Stimulated activated CD4-positive, alpha-beta T cell treated with anti-CD3 and anti-CD28 coated beads, Interleukin-2, amount 100 ng/mL, for 24 hours (primary cell): ENCODE measurements at places on chromosomes 2 and 18.

GRCh38 chr2:64978514-64979268, 10.5 kb upstream of the SLC1A4 start:
- DNase-seq, result no peak

DNA sequence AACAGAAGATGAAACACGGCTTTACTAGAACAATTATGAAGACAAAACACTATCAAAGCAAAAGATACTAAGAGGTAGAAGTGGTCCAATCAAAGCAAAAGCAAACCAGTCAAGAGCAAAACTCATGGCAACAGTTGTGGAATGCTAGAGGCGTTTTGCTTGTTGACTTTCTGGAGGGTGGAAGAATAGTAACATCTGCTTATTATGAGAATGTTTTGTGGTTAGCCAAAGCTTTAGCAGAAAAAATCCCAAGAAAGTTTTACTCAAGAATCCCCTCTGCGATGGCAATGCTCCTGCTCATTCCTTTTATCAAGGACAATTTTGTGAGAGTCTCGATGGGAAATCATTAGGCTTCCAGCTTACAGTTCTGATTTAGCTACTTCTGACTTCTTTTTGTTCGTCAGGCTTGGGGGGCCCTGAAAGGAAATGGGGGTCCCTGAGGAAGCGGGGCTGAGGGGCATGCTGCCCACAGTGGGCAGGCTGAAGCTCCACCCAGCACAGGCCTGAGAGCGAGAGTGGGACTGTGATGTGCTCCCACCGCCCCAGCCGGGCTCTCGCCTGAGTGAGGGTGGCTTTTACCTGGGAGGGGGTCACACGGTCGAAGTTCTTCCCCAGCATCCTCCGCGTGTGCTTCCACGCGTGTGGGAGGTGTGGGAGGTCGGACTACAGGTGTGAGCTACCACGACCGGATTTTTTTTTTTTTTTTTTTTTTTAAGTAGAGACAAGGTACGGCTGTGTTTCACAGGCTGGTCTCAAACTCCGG, 49.0 kb upstream of the MC4R start:
- no peak for DNase-seq

- no peak for DNase-seq
Observed at GRCh38 chr2:206049392-206049791, 36.6 kb downstream of the INO80D start.

DNA sequence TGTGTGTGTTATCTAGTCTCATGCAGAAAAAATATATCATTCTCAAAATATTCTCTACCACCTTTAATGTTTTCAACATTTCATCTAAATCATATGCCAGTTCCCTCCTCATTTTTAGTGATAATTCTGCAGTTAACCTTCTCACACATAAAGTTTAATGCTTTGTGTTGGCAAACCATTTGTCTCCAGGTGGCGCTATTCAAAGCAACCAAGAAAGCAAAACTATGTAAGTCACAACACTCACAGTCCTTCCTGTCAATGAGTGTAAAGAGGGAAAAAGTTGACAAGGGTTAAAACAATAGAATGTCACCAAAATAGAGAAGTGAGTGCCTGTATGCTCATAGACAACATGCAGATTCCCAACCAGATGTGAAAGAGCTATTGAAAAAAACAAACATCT, 961.6 kb upstream of the LRRTM1 start:
- no peak for DNase-seq

GRCh38 chr2:216603010-216603883, 30.0 kb upstream of the IGFBP2 start:
- no peak for DNase-seq

- no peak for DNase-seq
Observed at GRCh38 chr2:241546771-241547498, 11.6 kb upstream of the BOK start.

- no peak for DNase-seq
Observed at GRCh38 chr2:16413285-16413684, 252.3 kb downstream of the CYRIA start.

DNA sequence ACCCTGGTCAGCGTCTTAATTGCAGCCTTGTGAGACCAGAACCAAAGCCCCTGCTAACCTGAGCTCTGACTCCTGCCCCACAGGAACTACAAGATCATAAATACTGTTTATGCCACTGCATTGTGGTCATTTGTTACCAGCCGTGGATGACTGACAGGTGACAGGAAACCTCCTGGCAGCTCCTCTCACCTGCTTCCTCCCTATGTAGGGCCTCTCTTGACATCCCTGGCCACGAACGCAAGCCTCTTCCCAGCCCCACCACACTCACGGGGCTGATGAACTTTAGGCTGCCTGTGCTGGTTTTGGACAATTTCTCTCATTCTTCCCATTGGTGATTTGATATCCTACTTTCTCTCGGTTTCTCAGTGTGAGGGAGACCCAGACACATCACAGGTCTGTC, 357.2 kb upstream of the MYT1L start:
- DNase-seq, result no peak

GRCh38 chr2:109301746-109302145, 172.7 kb downstream of the SH3RF3 start:
- no peak for DNase-seq

GRCh38 chr18:13450289-13451212, 232.0 kb downstream of the LDLRAD4 start:
- DNase-seq, result no peak
